ENCODE measurements at places on chromosomes 4 and X.

DNA sequence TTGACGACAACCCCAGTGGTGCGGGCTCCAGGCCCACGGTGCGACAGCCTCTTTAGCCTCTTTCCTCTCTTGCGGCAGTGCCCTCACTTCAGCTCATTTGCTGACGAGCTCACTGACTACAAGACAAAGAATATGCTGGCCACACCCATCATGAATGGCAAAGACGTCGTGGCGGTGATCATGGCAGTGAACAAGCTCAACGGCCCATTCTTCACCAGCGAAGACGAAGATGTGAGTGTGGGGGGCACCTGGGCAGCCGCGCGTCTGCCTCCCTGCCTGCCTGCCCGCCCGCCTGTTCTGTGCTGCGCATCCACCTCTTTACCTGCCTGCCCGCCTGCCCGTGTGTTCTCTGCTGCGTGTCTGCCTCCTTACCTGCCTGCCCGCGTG, 9.2 kb downstream of the PDE6B start:
- DNase-seq, result no peak

- no peak for DNase-seq
Observed at GRCh38 chr4:38091636-38092035, 131.4 kb downstream of the PTTG2 start.

- no peak for DNase-seq
Observed at GRCh38 chr4:150366487-150366999, 215.4 kb upstream of the MAB21L2 start.

DNA sequence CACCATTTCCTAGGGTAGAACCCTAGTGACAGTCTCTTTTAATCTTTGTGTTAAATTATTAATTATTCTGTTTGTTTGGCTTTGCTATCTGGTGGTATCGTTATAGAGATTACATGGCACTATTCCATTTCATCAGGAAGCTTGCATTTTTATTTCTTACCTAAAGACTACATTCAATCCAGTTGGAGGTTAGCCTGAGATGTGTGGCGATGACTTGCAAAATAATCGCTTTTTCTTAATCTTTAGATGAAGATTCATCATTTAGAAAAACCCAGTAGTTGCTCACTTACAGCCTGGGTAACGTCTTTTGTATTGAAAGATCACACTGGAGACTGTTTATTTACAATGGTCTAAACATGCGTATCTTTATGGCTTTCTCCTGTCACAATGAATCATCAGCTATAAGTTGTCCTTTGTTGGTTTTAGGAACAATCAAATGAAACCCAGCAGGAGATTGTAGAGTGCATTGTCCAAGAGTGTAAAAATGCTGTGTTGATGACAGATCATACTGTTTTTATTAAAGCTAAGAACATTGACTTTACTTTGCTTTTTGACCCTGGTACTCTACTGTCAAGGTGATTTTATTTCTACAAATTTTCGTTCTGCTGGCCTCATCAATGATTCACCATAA, 281.7 kb upstream of the PITX2 start:
- no peak for DNase-seq

DNA sequence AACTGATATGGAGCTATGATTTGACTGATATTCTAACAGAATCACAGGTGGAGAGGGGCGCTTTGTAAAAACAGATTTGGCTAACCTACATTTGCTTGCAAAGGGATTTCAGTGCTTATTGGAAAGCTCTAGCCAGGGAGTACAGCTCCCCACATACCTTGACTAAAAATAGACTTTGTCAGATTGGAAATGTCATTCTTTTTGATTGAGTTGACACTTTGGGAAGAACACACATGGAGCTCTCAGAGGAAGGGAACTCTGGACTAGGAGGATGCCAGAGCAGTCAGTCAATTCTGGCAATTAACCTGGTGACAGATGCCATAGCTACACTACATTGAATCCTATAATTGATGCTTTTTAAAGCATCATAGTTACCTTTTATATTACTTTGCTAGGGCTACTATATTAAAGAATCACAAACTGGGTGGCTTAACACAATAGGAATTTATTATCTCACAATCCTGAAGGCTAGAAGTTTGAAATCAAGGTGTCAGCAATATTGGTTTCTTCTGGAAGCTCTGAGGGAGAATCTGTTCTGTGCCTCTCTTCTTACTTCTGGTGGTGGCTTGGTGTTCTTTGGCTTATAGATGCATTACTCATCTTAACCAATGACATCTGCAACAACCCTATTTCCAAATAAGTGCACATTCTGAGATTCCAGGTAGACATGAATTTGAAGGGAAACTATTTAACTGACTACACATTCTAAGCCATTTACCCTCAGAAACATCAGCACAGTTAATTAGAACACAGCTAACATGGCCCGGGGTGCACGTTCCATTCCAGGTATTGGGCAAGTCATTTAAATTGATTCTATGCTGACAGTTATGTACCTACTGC, 8.4 kb upstream of the HERC3 start:
- no peak for DNase-seq

GRCh38 chr4:145956288-145956890, 17.8 kb upstream of the ZNF827 start:
- peak; percentile 50 for DNase-seq

- DNase-seq, result no peak
Observed at GRCh38 chr4:63620271-63620670, 789.0 kb downstream of the TECRL start.

- DNase-seq, result peak; percentile 6
Observed at GRCh38 chrX:102154218-102154860, 1.4 kb downstream of the BEX5 start.

DNA sequence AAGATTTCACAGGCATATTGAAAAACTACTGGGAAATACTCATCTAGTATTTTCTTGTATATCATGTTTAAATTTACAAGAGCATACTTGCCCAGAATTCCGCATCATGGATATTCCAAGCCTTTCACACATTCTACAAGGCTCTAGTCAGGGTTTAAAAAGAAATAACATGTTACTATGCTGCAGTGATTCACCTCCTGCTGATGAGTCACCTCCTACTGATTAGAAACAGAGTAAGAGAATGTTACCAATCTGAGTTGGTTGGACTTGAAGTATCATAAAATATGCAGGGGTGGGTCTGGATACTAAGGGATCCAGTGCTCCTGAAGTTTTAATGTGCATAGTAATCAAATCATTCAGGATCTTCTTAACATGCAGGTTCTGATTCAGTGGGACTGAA, 192.0 kb upstream of the ANK2 start:
- no peak for DNase-seq

DNA sequence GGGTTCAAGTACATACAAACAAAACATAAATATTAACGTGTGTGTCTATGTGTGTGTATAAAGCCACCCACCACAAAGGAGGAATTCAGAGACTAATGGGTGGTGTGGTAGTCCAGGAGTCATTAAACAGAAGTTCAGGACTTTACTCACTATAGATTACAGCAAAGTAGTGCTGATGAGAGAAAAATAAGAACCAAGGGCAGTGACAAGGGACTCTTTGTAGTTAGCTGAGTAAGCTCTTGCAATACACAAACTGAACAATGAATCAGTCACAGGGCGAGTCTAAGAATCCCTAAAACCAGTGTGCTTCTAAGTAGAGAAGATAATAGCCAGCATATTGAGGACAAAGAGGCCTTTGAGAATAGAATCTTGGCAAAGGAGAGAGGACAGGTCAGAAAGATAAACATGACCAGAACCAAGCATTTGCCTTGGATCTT, 232.4 kb downstream of the PPP3CA start:
- no peak for DNase-seq

GRCh38 chr4:27807207-27807606, 946.6 kb downstream of the STIM2 start:
- DNase-seq, result no peak

DNA sequence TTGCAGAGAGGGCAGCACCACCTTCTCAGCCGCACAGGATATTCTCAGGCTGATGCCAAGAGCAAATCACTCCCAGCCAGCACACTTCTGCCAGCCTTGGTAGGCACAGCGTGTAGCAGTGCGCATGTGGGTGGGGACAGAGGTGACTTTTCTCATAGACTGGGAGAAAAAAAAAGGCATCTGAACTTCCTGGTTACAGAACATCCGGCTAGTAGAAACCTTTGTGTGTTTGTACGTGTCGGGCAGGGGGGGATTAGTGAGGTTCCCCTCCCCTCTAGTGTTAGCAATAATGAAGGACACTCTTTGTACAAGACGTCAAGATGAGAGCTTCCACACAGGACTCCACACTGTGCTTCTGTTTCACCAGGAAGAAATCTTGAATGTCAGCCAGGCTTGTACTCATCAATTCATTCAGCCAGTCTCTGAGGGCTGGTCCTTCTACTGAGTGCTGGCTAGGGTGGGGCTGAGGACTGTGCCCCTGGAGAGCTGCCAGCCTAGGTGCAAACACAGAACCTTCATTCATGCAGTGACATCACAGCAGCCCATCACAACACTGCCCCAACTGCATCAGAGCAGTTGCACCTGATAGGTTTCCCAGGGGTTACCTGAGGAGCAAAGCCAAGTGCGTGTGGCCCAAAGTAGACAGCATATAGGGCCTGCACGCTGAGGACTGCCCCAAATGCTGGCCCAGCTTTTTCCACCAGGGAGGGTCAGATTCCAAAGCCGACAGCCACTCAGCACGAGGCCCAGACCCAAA, 34.7 kb downstream of the SLC25A5 start:
- peak; percentile 52 for DNase-seq

DNA sequence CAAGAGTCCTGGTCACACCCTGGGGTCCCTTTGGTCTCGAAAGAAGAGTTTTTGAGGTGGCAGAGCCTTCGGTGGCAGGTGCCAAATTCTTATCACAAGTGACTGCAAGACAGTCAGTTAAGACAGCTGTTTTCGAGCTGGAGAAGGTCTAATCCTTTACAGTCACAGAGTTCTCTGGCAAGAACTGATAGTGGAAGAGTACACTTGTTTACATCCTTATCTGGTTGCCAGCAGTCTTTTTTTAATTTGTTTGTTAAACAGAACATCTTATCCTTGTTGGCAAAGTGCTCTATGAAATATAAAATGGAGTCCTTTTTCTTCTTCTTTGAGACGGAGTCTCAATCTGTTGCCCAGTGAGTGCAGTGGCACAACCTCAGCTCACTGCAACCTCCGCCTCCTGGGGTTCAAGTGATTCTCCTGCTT, 50.4 kb upstream of the ELOVL6 start:
- DNase-seq, result no peak

GRCh38 chrX:18885328-18886004, 98.4 kb downstream of the PHKA2 start:
- DNase-seq, result no peak

DNA sequence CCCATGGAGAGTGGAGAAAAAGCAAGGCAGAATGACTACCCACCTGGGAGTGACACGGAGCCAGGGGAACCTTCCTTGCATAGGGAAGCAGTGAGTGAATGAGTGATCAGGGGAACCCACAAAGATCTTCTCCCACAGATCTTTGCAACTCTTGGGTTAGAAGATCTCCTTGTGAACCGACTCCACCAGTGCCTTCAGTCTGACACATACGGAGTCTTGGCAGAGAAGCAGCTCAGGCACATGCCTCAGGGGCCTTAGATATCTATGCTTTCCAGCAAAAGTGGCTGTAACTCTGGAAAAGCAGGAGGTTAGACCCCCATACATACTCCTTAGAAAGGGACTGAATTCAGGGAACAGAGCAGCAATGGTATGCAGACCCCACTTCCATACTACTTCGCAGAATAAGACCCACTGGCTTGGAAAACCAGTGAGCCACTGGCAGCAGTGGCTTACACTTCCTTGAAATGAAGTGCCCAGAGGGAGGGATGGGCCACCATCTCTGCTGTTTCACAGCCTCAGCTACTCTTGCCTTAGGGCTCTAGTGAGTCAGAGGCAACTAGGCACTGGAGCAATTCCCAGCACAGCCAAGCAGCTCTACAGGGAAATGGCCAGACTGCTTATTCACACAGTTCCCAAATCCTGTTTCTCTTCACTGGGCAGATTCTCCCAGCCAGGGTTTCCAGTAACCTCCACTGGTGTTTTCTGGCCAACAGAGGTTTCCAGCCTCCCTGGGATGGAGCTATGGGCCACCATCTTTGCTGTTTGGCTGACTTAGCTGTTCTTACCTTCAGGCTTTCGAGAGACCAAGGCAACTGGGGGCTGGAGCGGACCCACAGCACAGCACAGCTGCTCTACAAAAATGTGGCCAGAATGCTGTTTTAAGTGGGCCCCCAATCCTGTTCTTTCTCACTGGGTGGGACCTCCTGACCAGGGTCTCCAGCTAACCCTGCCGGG, 82.8 kb upstream of the TCEAL2 start:
- no peak for DNase-seq

DNA sequence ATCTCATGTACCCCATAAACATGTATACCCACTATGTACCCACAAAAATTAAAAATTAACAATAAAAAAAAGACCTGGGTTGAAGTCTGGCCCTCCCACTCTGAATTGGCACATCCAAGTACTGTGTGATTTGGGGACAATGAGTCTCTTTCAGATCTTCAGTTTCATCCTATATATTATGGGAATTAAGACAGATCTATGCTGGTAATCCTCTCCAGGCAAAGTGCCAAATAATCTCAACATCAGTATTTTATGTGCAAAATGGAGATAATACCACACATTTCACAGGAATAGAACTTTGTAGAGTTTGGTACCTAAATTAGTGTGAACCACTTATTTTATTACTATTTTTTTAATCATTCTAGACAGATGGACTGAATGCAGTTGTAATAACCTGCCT, 11.0 kb upstream of the SCD5 start:
- no peak for DNase-seq

DNA sequence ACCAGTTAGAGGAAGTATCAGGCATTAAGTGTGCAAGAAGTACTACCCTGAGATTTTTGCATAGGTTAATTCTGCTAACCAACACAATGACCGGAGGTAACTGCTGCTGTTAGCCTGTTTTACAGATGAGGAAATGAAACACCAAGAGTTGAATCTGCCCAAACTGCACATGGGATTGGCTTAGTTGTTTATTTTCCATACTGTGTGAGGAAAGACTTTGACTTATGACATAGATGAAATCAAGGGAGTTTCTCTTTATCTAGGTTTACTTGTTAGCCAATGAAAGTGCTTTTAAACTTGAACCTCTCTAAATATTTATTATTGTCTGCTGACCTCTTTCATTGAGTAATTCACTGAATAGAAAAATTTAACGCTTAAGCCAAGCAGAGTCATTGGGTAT, 10.3 kb downstream of the GUCY1B1 start:
- DNase-seq, result no peak

DNA sequence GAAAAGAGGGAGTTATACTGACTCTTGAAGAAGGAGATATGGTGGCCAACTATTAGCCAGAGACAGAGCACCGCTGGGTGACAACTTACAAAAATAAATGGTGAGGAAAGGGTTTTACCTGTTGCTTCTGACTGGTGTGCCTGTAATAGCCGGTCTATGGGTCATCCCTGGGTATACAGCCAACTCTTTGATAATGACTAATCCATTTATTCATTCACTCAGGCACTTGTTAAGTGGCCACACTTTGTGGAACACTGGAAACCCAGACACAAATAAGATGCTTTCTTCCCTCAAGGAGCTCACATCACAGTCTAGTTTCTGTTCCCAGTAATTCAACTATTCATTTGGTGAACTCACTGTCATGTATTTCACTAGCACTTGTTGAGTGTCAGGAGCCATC, 13.2 kb upstream of the CAPN6 start:
- no peak for DNase-seq

GRCh38 chr4:166019441-166020220, 146.6 kb downstream of the TLL1 start:
- no peak for DNase-seq

GRCh38 chr4:9847968-9848748, 66.7 kb downstream of the DRD5 start:
- no peak for DNase-seq

- DNase-seq, result no peak
Observed at GRCh38 chr4:145231906-145232700, 51.7 kb upstream of the OTUD4 start.

Data from CD4-positive, alpha-beta T cell treated with Interleukin-21 for 1 hour (primary cell).